ENCODE measurements at places on chromosomes 11 and 22.
A peak's percentile ranks its signal among the peaks of the same experiment; 100 is the strongest.

DNA sequence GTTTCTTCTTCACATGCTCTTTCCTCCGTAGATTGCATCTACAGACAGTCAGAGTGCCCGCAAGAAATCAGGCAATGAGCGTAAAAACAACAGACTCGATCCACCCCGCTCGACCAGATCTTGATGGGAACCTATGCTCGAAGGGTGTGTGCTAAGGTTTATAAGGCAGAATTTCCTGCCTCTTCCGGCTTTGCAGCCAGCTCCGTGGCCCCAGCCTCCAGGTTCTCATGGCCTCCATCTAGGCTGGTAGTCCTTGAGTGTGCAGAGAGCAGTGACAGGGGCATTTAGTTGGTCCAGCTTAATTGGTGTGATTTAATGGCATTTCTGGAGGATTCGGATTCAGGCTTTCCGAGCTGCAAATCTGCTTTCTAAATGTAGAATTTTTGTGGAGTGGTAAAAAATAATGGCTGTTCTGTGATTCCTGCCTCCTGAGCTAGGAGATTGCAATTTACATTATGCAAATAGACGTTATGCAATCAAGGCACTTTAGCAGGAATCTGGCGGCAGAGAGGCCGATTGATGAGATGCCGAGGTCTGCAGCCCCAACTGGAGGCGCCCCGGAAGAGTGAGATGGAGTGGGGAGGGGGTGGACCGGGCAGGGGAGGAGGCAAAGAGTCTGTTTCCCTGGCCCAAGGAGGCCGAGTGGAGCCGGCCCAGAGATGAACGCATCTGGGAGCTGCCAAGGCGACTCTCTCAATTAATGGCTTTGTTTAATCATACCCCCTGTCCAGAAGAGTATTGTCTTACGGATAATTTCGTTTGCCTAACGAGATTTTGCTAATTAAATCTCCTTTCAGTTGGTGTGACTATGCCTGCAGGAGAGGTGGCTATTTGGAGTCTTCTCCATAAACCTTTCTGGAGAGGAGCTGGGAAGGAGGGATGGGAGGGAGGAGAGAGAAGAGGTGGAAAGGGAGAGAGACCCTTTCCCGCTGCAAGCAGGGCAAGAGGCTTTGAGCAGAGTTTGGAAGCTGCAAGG lies 75.3 kb downstream of the PKNOX2 start:
- DNase-seq = no peak

- DNase-seq = no peak
These were observed 66.2 kb downstream of the FZD4 start for GRCh38 chr11:86889001-86889341.

- peak; percentile 98 for DNase-seq
These were observed 238.9 kb downstream of the NTM start for GRCh38 chr11:131609337-131609736.

- DNase-seq = no peak
These were observed 73.3 kb upstream of the FAR1 start for GRCh38 chr11:13595166-13595565.

DNA sequence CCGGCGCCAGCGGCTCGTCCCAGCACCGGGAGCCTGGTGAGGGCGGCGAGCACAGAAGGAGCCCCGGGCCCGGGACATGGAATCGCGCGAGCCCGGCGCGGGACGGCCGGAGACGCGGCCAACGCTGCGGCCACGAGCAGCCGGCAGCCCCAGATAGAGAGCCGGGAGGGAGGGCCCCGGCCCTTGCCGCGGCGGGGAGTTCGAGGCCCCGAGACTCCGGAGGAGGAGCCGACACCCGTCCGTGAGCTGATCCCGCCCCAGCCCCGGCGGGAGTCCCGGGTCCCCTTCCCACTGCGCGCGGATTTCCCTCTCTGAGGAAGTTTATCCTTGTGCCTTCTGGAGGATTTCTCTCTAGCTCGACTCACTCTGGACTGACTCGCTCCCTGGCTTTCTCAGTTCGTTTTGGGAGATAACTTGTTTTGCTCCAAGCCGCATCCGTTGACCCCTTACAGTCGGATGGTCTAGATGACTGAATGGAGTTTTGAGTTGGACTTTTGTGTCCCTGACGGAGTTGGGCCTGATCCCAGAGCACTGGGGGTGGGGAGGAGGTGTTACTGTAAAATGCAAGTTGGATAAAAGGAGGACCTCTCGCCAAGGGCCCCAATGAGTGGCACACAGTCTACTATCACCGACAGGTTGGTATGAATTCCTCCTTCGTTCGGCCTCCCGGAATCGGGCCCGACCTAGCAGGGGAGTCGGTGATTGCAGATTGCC lies 585 bp downstream of the ARHGEF12 start:
- DNase-seq = peak; percentile 45

DNA sequence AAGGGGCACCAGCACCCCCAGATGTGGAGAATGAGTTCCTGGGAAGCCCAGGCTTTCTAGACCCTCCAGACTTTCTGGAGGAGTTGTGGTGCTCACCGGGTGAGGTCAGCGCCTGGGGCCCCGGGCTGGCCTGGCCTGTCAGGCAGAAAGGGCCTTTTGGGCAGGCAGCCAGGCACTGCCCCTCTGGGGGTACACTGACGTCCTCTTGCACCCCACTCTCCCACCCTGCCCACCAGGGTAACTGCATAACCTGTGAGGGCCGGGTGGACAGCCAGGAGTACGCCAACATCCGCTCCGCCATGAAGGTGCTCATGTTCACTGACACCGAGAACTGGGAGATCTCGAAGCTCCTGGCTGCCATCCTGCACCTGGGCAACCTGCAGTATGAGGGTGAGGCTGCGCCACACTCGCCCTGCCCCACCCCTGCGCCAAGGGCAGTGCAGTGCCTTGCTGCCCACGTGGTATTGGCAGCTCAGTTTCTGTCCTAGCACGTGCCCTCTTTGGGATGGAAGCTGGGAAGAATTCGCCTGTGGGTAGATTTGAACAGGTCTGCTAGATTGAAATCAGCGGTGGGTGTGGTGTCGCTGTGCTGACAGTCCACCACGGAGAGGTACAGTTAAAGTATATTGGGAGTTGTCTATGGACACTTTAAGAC lies 30.1 kb downstream of the MYO7A start:
- DNase-seq = no peak
